ENCODE measurements at places on chromosomes 13 and 19. TPM values are rescaled to one million over a fixed set of nuclear protein-coding genes. Genes with fewer than 3 reads are reported as not detected.

The KIR2DL3 gene
- total RNA-seq, result not detected

GRCh38 chr19:17706750-17707181 lies 12.5 kb upstream of the MAP1S start:
- DNase-seq, result no peak

DNA sequence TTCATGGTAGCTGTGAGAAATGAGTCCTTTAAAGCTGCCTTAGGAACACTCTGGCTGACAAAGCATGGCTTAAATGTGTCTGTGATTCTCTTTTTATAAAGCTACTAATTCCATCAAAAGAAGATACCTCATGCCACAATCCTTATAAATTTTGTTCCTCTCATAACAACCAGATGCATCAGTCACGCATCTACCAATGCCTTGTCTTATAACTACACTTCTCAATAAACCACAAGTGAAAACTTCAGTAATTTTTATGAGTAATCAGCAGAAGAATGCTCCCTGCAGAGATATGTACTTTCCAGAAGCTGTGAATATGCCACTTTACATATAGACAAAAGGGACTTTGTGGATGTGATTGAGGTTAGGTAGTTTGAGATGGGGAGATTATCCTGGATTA lies 147.8 kb downstream of the SUCLA2 start:
- DNase-seq, result no peak

DNA sequence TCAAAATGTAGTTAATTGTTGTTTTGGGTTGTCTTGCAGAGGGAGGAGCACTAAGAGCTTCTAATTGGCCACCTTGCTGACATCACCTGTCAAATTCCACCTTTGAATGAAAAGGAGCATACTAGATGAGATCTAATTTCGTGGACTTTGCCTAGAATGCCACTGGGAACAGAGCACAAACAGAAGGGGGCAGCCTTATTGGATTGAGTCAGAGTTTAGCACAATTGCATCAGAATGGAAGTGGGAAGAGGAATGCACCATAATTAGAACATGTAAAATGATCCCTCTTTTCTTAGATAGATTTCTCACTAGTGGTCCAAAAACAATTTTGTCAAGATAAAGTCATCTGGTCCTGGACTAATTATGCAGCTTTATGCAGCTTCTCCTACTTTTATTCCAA lies 1552.2 kb downstream of the PCDH9 start:
- DNase-seq, result no peak

DNA sequence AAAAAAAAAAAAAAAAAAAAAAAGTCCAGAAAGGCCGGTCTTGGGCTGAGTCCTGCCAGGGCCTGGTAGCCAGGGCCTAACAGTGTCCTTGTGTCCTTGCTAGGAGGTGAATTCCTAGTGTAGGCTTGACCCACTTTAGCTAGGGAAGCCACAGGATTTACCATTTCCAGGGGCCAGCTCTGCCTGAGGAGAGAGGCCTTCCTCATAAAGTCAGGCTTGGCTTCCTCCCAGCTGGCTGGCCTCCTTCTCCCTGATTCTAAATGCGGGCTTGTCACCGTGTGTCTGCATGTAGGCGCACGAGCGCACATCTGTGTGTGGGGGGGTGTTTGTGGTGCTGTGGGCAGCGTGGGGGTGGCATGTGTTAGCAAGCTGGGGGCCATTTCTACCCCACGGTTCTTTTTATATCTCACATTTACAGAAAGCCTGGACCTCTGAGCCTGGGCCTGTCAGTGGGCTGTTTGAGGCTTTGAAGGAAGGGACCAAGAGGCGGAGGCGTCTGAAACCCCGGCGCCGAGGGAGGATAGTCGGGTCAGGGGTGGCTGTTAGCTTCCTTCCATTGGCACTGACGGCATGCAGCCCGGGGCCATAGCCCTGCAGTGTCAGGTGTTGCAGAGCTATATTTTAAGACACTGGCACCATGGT lies 31.7 kb downstream of the IER2 start:
- peak; percentile 66 for DNase-seq

DNA sequence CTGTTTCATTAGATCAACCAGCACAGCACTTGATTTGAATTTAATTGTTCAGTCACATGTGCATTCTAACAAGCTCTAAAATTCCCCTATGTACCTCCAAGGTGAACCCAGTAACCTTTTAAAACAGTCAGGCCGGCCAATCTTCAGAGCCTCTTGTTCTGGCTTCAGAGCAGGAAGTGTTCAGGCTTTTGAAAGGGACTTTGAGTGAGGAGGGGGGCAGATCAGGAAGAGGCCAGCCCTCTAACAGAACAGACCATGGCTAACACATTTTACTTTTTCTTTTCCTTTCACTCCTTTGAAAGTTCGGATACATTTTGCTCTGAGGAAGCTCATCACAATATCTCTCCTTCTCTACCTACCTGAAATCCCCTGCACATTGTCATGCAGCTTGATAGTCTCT lies 390.3 kb downstream of the TBC1D4 start:
- no peak for DNase-seq

DNA sequence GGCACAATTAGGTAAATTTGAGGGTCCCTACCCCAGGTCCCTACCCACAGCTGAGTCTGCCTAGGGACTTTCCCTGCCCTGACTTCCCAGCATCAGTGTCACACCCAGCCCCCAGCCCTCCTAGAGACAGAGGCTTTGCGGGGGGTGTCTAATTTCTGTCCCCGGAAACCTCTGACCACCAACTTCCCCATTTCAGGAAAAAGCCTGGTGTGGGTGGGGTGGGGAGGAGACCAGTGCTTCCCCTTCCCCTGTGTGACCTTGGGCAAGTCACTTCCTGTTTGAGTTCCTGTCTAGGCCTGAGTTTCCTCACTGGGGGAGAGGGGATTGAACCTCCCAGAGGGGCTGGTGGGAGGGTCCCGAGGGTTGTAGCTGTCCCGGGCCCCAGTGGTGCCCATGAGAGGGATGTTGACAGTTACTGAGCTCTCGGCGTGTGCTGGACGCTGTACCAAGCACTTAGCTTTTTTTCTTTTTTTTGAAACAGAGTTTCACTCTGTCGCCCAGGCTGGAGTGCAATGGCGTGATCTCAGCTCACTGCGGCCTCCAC lies 7.9 kb downstream of the VASP start:
- DNase-seq, result no peak

- DNase-seq, result no peak
Observed at GRCh38 chr19:2428321-2428690, 920 bp upstream of the TIMM13 start.
